ENCODE measurements at places on chromosomes 13 and 19. TPM values are rescaled to one million over a fixed set of nuclear protein-coding genes. Genes with fewer than 3 reads are reported as not detected.
A peak's percentile ranks its signal among the peaks of the same experiment; 100 is the strongest.

The SELENOV gene
- total RNA-seq: not detected

GRCh38 chr13:23992781-23993679, 95.7 kb upstream of the C1QTNF9B start:
- no peak overlapping the region for H3K4me3 ChIP-seq
- no peak for DNase-seq
- no peaks in the 10 kb centered on the region for H3K4me1 ChIP-seq
- no peak overlapping the region for H3K27ac ChIP-seq
- no peaks in the 10 kb centered on the region for H3K36me3 ChIP-seq

- H3K27ac ChIP-seq: no peak overlapping the region
- H3K27me3 ChIP-seq: no peaks in the 10 kb centered on the region
- no peaks in the 10 kb centered on the region for H3K4me1 ChIP-seq
- no peak overlapping the region for H3K4me3 ChIP-seq
- no peak for DNase-seq
Observed at GRCh38 chr13:82330499-82330898, 1551.8 kb downstream of the SLITRK1 start.

DNA sequence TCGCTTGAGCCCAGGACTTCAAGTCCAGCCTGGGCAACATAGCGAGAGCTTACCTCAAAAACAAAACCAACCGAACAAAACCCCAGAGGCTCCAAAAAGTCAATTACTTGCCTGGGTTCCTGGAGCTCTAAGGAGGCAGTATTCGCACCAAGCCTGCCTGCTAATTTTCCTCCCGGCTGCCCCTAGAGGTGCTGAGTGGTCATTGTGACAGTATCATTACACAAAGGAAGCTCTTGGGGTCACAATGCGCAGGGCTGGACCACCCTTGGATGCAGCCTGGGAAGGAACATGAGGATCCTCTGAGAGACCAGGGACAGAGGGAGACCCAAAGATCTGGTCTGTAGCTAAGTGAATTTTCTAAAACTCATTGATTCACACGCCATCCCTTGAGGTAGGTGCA, 8.5 kb upstream of the PEX11G start:
- H3K4me1 ChIP-seq: peaks cover 8% of the 10 kb centered on the region
- H3K27ac ChIP-seq: no peak overlapping the region
- no peaks in the 10 kb centered on the region for H3K36me3 ChIP-seq
- DNase-seq: no peak
- H3K4me3 ChIP-seq: no peak overlapping the region
- H3K27me3 ChIP-seq: peaks cover 21% of the 10 kb centered on the region

The FCGBP gene
- total RNA-seq: 5.3 TPM

- H3K4me3 ChIP-seq: no peak overlapping the region
- peaks cover 74% of the 10 kb centered on the region for H3K4me1 ChIP-seq
- H3K36me3 ChIP-seq: no peaks in the 10 kb centered on the region
- peak; percentile 8 for DNase-seq
- no peak overlapping the region for H3K27ac ChIP-seq
Observed at GRCh38 chr13:21008026-21008425, 53.4 kb downstream of the LATS2 start.

GRCh38 chr19:46967578-46968032, 52.0 kb upstream of the NPAS1 start:
- DNase-seq: peak; percentile 90
- no peak overlapping the region for H3K4me3 ChIP-seq
- no peaks in the 10 kb centered on the region for H3K36me3 ChIP-seq

DNA sequence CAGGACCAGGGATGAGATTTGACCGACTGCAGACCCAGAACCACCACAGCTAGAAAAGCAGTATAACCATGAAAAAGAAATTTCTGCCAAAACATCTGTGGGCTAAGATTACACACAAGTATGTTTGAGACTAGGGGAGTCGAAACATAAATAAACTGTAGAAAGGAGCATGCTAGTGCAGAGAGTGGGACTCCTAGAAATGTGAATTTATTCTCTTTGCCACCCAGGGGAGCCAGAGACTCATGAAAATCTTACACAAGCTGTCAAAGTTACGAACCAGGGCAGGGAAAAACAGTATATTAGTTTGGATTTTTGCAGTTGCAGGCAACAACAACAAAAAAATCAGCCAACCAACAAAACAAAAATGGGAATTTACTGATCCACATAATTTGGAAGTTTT, 12.3 kb upstream of the HSPH1 start:
- H3K36me3 ChIP-seq: no peaks in the 10 kb centered on the region
- H3K4me3 ChIP-seq: no peak overlapping the region
- H3K27me3 ChIP-seq: no peaks in the 10 kb centered on the region
- H3K27ac ChIP-seq: no peak overlapping the region

The PSG11 gene
- total RNA-seq: not detected

The CD33 gene
- total RNA-seq: not detected
